Stimulated activated CD8-positive, alpha-beta memory T cell treated with anti-CD3 and anti-CD28 coated beads, Interleukin-4, amount 100 ng/mL, for 4 hours (primary cell): ENCODE measurements at places on chromosomes 4 and X.

DNA sequence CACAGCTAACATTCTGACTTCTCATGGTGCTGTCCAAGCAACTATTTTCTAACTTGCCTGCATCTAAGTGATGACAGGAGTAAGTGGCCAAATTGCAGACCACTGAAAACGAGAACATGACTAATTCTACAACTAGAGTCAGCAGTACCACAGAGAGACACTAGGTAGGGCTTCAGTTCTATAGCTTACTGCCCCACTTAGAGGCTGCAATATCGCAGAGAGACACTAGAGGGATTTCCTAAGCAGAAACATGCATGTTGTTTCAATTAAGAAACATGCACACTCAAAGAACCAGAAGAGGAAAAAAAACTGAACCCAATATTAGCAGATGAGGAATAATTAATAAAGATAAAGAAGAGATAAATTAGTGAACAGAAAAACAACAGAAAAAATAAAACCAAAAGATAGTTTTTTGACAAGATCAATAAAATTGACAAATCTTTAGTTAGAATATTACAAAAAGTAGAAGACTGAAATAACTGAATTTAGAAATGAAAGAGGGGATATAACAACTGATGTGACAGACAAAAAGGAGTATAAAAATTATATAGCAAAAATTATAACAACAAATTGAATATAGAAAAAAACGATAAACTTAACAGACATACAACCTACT lies 100.8 kb downstream of the SPIN4 start:
- no peak for DNase-seq

DNA sequence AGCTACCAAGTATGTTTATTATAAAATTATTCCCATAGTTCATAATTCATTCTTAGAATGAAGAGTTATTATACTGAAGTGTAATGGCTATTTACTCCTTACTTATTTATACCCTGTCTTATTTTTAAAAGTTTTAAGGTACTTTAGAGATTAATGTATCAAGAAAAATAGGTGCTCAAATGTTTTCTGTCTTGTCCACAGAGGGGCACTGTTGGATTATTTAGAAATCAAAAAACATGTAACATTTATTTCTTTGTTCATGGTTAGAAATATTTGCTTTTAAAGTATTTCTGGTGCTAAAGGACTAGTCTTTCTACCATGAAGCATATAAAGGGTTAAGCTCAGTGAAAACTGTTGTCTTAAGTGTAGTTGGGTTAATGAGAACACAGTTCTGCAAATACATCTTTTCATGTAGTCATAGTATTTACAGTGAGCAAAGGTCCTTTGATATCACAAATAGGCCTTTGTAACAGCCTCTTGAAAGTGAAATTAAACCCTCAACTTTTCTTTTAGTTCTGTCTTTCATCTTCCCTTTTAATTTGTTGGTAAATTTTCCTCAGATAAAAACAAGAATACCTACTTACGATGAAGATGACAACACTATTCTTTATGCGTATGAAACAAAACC lies 7.7 kb downstream of the SCML1 start:
- no peak for DNase-seq

DNA sequence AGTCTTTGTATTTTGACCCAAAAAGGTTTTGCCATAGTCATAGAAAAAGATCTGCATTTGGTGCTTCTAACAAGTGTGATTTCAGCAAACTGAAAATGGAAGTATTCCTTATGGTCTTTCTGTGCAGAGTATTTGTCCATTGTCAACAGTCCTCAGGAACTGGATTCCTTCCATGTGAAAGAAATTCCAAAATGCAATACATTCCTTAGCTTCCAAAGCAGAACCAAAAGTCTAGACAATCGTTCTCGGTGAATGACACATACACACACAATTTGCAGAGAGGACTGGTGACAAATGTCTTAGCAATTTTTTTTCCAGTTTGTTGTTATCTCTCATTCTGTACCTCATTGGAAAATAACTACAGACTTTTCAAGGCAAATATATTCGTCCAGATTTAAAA lies 562.2 kb upstream of the SLIT2 start:
- DNase-seq = no peak

GRCh38 chrX:15903186-15903681 lies 48.6 kb upstream of the AP1S2 start:
- DNase-seq = no peak

GRCh38 chrX:19168609-19169008 lies 46.3 kb upstream of the ADGRG2 start:
- DNase-seq = no peak

- DNase-seq = no peak
Observed at GRCh38 chr4:135510582-135510981, 1309.0 kb upstream of the PABPC4L start.
